ENCODE measurements at places on chromosomes 3 and 15.

- peak; percentile 3 for DNase-seq
Observed at GRCh38 chr3:105195260-105195659, 171.4 kb upstream of the ALCAM start.

DNA sequence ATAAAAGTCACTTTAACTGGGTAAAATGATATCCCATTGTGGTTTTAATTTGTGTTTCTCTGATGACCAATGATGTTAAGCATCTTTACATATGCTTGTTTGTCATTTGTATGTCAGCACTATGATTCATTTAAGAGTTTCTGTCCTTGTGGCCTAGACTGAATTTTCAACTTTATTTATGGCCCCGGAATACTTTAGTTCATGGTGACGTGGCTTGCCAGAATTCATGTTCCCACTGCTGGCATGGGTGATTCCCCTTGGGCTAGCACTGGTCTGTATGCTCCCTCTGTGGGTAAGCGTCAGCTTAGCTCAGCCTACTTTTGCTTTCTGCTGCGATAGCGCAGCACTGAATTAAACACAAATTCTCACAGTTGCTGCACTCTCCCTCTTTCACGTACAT, 436.3 kb upstream of the SGO1 start:
- DNase-seq, result no peak

DNA sequence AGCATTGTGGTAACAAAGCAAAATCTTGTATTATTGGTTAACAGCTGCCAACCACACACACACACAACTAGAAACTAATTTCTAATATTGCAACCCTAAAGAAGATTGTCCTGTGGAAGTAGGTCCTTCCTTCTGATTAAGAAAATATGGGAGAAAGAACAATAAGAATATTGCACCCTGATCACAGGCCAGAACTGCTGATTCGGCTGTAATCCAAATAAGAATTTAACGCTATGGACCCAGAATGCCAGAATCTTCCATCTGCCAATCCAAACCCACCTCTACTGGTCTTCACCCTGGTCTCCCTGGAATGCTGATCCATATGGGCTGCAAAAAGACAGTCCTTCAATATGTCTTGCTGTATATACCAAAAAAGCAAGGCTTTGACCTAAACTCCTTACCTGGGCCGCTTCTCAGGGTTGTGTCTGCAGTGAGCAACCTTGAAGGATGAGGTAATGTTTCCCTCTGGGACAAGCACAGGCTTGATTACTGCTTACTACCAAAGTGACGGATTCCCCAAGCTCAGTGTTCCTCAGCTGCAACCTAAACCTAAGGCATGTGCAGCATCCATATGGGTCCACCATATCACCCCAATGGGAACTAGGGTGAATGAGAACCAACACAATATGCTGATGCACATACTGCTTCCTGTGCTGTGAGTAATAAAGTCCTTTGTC, 8.0 kb downstream of the CCDC14 start:
- DNase-seq, result no peak

DNA sequence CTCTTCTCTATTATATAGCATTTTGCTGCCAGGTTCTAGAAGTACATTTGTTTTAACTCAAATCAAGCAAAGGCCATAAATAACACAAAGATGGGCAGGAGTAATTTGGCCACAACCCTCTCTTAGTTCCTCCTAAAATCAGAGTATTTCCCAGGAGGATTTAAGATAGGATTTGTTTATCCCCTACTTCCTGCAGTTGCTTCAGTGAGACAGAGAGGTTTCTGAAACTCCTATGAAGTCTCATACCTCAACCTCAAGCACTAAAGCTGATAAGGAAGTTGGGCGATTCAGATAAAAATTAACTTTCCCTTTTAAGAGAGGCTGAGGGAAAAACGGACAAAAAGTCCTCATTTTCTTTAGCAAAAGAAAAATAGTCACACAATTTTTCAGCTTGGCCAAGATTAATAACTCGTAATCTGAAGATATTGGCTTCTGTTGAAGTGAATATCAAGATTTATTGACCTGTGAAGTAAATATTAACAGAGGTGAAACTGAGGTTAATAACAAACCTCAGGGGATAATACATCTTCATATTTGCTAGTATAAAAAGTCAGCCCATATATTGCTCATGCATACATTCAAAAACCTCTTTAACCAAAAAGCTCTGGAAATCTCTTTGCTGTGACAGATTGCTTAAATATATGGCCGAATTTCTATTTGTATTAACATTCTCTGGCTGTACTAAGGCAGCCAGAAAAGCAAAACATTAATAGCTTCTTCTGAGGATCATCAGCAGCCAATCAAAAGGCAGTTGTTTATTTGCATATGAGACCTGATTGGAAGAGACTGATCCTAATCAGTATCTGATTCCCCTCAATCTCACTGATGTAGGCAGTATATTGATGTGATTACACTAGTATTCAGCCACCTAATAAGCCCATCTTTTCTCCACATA, 90.6 kb upstream of the GADL1 start:
- peak; percentile 8 for DNase-seq

DNA sequence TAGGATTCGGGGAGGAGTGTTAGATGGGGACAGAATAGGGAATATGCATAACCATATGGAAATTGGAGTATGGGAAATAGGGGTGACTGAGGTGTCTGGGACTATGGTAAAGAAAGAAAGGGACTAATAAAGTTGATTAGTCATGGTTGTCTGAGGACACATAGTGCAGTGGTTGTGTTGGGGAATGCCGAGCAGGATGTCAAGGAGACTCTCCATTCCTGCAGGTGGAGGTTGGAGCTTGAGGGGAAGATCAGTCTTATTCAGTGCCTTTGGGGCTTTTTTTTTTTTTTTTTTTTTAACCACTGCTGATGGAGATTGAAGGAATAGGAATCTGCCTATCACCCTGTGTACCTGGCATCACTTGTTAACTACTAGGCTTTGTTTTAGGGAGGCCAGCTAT, 10.8 kb downstream of the NMD3 start:
- no peak for DNase-seq

- DNase-seq, result no peak
Observed at GRCh38 chr15:99976811-99977271, 243.6 kb upstream of the LYSMD4 start.

DNA sequence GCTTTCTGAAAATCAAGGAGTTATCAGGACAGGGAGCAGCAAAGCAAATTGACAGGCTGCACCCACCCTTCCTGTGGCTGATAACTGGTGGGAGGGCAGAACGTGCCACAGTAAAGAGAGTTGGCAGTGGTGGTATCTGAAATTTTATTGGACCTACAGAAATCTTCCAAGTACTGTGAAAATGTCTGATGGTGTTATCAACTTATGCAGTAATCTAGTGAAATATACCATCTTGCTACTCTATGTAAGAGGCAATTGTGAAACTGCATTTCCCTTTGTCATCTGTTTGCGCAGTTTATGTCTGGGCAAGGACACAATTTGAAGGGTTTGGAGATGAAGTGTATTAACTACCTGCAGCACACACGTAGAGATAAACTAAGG, 1.5 kb downstream of the PLCL2 start:
- DNase-seq, result no peak

DNA sequence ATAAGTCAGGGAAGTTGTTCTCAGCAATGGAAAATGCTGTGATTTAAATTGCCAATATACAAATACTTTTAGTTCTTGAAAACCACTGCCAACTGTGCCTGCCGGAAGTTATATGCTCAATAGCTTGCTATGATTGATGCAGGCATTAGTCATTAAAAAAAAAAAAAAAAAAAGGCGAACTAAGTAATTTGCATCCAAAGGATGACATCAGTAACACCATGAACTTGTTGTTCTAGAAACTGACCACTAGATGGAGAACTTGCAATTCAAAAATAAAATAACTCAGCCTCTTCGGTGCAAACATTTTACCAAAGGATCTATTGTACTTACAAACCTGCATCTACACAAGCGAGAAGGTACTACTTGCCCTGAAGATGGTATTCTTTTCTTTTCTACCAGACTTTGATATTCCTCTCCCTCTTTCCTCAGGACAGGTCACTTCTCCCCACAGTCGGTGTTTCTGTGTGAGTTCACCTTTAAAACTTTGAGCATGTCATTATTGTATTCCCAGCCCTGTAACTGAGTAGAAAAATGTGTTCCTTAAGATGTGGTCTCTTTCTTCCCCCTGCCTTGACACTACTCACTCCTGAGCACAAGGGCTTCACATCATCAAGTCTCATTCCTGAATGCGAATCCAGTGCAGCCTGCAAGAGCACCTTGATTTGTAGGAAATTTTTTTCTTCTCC, 115.0 kb upstream of the VEPH1 start:
- peak; percentile 60 for DNase-seq

DNA sequence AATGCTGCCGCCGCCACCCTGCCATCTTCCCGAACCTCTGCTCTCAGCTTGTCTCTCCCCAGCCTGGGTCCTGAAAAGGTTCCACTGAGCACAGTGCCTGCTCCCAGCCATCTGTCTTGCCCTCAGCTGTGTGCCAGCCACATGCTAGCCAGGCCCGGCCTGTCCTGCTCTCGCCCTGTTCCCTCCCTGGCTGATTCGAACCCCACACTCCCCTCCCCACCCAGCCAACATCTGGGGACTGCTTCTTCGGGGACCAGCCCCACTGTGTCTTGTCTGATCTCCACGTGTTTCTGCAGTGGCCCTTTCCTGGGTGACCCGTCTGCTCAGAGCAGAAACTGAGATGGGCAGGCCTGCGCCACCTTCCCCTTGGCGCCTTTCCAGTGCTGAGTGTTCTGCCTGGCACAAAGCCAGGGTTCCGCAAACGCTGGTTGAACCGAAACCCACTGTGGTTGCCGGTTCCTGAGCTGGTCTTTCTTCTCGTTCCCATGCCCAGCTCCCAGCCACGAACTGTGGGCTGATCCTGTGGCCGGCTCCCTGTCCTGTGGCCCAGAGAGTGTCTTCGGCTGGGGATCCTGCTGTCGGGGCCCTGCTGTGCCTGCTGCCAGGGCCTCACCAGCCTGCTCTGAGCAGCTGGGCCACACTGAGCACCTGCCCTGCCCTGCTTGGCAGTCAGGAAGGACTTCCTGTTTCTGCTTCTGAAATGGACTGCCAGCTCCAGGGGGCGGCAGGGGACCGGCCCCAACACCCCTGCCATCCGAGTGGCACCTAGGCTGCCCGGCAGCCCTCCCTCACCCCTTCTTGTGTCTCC, 62.7 kb upstream of the KLF13 start:
- no peak for DNase-seq

DNA sequence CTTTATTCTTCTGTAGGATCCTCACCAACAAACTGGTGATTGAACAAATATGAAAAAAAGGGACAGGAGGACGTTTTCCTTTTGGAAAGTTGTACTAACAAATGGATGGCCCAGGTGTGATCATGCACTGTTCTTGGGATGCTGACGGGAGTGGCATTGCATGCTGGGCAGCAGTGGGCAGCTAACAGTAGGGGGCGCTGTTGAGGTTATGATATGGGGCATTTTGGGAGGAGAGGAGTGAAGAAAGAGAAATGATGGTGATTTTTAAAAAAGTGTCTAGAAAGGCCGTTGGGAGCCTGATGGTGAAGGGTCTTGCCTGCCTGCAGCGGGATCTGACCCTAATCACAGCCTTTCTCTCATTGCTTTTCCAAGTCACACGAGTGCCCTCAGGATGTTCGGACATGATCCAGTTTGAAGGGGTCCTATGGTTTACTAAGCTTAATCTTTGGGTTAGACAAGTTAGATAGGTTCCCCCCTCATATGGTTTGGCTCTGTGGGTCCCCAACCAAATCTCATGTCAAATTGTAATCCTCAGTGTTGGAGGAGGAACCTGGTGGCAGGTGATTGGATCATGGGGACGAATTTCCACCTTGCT, 46.2 kb upstream of the PRTG start:
- DNase-seq, result no peak

- peak; percentile 69 for DNase-seq
Observed at GRCh38 chr15:40313531-40314398, 6.0 kb upstream of the PLCB2 start.

DNA sequence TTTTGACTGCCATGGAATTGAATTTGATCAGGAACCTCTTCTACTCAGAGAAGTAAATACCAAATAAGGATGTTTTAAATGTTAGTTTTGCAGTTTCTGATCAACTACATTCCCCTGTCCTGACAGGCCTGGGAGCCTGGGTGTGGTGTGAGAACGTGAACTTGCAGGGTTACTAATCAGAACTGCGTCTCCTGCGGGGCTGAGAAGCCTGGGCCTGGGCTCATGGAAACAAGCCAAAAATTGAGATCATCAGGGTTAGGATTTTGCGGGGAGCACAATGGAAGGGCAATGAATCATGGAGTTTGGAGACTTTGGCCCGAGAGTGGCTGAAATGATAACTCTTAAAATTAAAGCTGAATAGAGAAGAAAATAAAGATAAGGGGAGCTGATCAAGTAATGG, 47.8 kb upstream of the C3orf70 start:
- DNase-seq, result no peak

DNA sequence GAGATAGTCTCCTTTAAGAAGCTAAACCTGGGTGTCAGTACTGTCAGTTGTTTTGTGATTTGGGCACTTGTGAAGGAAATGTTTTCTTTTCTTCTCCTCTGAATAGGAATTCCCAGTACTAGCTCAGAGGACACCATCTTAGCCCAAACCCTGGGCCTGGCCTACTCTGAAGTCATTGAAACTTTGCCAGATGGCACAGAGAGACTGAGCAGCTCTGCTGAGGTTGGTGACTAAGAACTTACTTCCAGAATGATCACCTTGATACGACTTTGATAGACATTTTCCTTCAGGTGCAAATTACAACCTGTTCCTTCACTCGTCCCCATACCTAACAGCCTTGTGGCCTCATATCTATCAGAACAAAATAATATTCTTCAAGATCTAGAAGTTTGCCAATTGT, 100.2 kb downstream of the LARS2 start:
- no peak for DNase-seq

DNA sequence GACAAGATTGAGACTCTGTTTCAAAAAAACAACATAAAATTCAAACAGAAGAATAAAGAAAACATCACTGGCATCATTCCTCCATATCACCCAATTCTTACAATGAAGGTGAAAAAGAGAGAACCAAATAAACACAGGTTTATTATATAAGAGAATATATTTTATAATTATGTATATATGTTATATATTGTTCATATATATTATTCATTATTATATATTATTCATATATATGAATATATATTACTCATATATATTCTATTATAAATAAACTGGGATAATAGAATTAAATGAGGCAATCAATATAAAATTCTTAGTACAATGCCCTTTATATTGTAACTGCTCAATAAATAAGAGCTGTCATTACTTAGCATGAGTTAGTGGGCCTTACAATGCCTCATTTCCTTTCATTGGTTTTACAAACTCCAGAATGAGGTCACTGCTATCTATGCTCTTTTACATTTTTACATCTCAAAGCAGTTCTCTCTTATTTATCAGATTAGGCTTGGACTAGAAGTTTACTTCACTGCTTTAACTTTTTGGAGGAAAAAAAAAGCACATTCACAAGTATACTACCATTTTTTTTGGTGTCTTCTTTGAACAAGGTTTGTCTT, 135.5 kb upstream of the TTC14 start:
- DNase-seq, result no peak

All from NCI-H446 (cell line).